ENCODE measurements at places on chromosomes 12 and 14.

DNA sequence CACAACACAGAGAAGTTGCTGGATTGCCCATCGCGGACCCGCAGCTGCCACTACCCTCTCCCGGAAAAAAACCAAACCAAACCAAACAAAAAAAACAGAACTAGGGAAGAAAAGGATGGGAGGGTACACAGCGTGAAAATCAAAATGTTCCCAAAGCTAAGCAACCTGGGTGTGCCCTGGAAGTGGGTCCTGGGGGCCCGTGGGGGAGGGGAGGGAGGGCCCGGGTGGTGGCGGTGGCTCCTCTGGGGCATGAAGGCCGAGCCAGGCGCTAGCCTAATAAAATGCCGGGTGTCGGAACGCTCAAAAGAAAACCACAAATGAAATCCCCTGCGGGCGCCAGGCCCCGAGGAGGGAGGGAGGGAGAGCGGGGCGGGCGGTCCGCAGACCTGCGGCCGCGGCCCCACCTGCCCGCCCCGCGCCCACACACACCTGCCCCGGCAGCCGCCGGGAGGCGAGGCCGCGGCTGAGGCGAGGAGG is 787 bp downstream of the HECTD4 start:
- no peak for DNase-seq

GRCh38 chr12:25694072-25694471 is 141.0 kb upstream of the LMNTD1 start:
- peak; percentile 95 for DNase-seq

DNA sequence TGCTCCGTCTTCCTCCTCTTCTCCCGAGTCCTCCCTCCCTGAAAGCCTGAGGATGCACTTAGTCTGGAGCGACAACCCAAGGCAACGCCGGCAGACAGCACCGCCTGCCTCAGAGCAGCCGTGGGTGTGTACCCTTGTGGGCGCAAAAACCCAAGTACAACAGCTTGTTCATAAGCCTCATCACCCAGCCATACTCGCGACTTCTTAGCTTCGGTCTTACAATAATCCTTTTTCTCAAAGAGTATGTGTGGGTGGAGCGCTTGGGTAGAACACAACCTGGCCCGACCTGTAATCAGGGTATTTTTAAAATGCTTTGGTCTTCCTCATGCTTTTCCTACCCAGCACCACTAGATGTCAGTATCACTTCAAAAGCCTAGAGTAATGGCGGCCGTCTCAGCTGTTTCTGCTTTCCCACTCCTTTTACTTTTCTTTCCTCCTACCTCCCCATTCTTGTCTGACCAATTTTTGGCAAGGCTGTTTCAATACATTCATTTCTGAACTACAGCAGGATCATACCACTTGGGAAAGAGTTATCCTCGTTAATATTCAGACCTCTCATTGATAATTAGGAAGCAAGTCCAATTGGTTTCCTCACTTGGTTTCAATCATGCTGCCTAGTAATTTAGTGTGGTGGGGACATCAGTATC is 198.9 kb downstream of the EPS8 start:
- peak; percentile 64 for DNase-seq

DNA sequence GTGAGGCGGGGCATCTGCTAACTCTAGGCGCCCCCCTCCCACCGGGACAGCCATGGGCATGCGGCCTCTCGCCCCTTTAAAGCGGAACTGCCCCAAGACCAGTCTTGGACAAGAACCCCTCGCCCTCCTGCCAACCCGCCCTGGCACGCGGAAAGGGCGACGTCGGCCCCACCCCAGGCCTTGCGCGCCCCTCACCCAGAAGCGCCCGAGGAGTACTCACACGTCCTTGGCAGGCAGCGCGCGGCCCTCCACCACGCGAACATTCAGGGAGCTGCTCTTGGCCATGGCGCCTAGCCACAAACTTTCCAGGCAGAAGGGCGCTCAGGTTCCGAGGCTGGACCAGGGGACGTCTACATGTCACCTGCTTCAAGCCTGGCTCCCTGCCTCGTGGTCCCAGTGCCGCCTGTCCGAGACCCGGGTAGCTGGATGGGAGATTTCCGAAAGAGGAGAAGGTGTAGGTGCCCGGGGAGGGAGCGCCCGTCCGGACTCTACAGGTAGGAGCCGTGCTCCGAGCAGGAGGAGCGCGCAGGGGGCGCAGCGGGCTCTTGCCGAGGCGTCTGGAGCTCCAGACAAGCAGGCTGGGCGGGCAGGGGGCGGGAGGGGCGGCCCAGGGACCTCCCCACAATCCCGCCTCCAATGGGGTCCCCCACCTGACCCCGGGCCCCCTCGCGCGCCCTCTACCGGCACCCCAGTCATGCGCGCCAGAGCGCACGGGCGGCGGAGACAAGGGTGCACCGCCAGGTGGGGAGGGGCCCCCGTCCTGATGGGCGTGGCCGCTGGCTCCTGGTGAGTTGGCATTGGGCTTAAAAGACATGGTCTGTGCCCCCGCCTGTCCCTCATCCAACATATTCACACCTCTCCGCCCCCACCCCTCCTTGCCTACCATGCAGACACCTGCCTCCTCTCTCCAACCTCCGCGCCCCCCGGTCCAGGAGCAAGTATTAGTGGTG is at the start of gene RASAL1:
Gene RASAL1 (minus strand): TSS at position 584 of the 950 bp plus-strand sequence. CDS start 299 bp downstream, at position 285.
- no peak for DNase-seq

GRCh38 chr14:54435500-54435981 is 5.6 kb downstream of the CNIH1 start:
- DNase-seq, result peak; percentile 98
